Cardiac muscle cell (in vitro differentiated cells and primary cell): ENCODE measurements at places on chromosomes 6 and 20. TPM values are rescaled to one million over a fixed set of nuclear protein-coding genes. Genes with fewer than 3 reads are reported as not detected.

Gene FAM217A
- total RNA-seq = not detected in 2 replicates

GRCh38 chr6:116447052-116447451 lies 14.1 kb upstream of the CALHM6 start:
- H3K4me3 ChIP-seq = no peak overlapping the region
- H3K27ac ChIP-seq = no peak overlapping the region
- H3K27me3 ChIP-seq = no peaks in the 10 kb centered on the region
- no peaks in the 10 kb centered on the region for H3K4me1 ChIP-seq
- DNase-seq = peak; percentile 55
- no peaks in the 10 kb centered on the region for H3K36me3 ChIP-seq

Gene KHDC1L
- not detected in 2 replicates for total RNA-seq

DNA sequence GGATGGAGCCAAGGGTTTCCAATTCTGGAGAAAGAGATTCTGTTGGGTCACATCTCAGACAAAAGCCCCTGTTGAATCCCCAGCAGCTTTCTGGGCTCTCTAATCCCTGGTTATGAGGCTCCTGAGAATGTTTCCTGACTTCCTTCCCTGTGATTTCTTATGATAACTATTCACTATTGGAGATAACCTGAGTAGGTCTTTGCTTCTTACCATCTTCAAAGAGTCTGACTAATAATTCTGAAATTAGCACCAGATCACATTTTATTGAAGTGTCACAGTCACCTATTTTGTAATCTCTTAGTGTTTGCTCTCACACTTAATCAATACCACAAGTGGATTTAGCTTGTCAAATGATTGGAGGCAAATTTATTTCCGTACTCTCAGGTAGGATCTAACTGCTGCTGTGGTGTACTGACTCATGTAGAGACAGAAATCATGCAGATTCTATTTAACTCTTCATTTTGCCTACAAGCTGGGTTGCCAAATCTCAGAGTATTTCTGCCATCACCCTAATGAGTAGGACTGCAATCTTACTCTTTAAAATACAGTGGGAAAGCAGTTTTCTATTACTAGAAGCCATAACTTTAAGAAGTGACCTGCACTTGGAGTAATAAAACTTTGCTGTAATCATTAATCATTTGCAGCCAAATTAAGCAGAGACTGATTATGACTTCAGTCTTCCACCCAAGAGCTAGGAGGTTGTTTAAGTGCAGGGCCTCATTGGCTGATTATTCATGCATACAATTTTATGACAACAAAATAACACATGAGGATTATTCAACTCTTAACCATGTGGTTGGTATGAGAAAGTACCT lies 422.1 kb downstream of the EPM2A start:
- H3K27ac ChIP-seq = no peak overlapping the region
- H3K27me3 ChIP-seq = no peaks in the 10 kb centered on the region
- no peaks in the 10 kb centered on the region for H3K4me1 ChIP-seq
- no peaks in the 10 kb centered on the region for H3K36me3 ChIP-seq
- no peak for DNase-seq

Gene RBPJL
- total RNA-seq = not detected in 2 replicates

Gene SLC22A16
- total RNA-seq = not detected in 2 replicates

DNA sequence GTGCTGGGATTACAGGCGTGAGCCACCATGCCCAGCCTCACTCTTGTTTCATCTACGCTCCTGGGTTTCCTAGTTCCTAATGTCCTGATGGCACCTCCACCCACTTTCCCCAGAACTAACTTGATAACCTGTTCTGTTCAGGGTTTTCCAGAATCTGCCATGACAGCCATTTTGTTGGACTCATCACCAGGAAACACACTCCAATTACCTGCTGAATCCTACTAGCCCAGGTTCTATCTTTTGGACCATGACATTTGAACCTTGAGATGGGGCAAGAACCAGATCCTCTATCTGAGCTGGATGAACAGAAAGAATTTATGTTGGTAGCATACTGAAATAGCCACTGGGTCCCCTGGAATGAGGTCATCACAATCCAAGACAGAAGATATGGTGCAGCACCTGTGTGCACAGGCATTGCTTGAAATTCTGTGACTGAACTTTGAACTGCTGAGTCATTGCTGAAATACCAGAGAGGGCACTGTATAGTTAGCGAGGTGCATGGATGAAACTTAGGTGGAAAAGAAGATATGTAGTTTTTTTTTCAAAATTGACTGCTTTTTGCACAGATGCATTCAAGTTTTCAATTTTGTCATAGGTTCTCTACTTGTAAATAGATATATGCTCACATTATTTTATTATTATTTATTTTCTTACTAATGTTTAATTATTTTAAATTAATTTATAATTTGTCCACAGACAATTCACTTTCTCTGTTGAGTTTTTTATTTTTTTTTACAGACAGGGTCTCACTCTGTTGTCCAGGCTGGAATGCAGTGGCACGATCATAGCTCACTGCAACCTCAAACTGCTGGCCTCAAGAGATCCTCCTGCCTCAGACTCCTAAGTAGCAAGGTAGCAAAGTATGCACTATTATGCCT lies 42.8 kb upstream of the TASP1 start:
- no peak for DNase-seq
- no peak overlapping the region for H3K27ac ChIP-seq
- no peaks in the 10 kb centered on the region for H3K27me3 ChIP-seq

DNA sequence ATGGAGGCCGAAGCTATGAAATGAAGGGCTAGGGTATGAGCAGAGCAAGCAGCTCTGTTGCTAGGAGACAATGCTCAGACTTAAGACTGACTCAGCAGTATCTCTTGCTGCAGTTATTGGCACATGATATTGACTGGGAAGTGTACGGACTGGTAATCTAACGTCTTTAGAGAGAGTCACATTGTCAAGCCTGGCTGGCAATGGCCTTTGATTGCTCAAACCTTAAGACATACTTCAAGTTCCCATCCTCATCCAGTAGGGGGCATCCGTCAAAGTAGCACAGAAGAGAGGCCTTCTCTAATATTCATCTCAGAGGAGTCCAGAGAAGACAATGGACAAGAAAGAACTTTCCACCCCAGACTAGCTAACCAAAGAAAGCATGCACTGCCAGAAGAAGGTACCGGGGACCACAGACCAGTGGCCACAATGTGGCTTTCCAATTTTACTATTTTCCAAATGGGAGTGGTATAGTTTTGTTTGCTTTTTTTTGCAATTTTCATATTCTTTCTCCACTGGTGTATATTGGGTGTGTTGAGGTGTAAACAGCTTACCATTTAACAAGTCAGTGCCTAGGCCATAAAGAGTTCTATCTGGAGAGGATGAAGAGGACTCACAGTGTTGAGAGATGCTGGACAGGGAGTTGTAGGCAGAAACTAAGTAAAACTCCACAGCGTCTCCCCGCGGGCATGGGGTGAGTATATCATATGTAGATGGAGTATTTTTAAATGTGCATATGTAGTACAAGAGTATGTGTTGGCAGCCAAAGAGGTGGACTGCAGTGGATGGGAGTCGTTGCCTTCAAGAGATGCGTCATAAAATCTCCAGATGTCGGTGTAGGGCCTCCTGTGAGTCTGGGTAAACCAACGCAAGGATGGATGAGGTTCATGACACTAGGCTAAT lies 36.7 kb downstream of the LRFN2 start:
- H3K27me3 ChIP-seq = no peaks in the 10 kb centered on the region
- no peak overlapping the region for H3K27ac ChIP-seq
- DNase-seq = peak; percentile 59
- no peaks in the 10 kb centered on the region for H3K36me3 ChIP-seq
- H3K4me1 ChIP-seq = no peaks in the 10 kb centered on the region

GRCh38 chr6:54805077-54805476 lies 41.5 kb upstream of the FAM83B start:
- DNase-seq = peak; percentile 22
- H3K4me3 ChIP-seq = no peak overlapping the region
- H3K36me3 ChIP-seq = no peaks in the 10 kb centered on the region
- no peak overlapping the region for H3K27ac ChIP-seq
- peaks cover 4% of the 10 kb centered on the region for H3K4me1 ChIP-seq
- no peaks in the 10 kb centered on the region for H3K27me3 ChIP-seq

- H3K4me3 ChIP-seq = no peak overlapping the region
- no peak for DNase-seq
Measured at GRCh38 chr6:97958134-97958533, 675.1 kb upstream of the MMS22L start.

DNA sequence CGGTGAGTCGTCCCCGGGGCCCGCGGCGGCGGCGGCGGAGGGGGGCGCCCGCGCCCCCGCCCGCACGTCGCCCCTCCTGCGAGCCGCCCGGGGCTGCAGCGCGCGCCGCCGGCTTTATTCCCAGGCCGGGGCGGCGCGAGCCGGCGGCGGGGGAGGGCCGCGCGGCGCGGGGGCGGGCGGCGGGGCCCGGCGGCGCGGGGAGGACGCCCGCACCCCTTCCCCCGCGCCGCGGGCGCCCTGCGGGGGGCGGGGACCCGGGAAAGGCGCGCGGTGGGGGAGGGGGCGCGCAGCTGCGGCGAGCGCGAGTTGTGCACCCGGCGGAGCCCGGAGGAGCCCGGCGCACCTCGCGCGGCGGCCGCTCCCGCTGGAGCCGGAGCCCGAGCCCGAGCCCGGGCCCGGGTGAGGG lies 646 bp downstream of the HMGA1 start:
- H3K36me3 ChIP-seq = peaks cover 19% of the 10 kb centered on the region
- no peaks in the 10 kb centered on the region for H3K27me3 ChIP-seq
- H3K4me1 ChIP-seq = peaks cover 36% of the 10 kb centered on the region
- peak overlapping the region; percentile 95 for H3K27ac ChIP-seq
- peak; percentile 61 for DNase-seq
- H3K4me3 ChIP-seq = peak overlapping the region; percentile 99

DNA sequence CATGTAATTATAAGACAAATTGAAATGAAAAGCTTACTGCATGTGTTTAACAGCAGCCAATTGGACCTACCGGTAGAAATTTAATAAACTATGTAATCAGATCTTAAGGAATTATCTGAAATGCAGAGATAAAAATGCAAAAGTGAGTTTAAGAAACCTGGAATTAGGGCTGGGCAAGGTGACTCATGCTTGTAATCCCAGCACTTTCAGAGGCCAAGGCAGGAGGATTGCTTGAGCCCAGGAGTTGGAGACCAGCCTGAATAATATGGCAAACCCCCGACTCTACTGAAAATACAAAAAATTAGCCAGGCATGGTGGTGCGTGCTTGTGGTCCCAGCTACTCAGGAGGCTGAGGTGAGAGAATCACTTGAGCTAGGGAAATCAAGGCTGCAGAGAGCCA lies 74.1 kb downstream of the HFE start:
- no peak for DNase-seq
- H3K27ac ChIP-seq = no peak overlapping the region
- no peaks in the 10 kb centered on the region for H3K27me3 ChIP-seq
- no peaks in the 10 kb centered on the region for H3K36me3 ChIP-seq
- H3K4me1 ChIP-seq = no peaks in the 10 kb centered on the region

DNA sequence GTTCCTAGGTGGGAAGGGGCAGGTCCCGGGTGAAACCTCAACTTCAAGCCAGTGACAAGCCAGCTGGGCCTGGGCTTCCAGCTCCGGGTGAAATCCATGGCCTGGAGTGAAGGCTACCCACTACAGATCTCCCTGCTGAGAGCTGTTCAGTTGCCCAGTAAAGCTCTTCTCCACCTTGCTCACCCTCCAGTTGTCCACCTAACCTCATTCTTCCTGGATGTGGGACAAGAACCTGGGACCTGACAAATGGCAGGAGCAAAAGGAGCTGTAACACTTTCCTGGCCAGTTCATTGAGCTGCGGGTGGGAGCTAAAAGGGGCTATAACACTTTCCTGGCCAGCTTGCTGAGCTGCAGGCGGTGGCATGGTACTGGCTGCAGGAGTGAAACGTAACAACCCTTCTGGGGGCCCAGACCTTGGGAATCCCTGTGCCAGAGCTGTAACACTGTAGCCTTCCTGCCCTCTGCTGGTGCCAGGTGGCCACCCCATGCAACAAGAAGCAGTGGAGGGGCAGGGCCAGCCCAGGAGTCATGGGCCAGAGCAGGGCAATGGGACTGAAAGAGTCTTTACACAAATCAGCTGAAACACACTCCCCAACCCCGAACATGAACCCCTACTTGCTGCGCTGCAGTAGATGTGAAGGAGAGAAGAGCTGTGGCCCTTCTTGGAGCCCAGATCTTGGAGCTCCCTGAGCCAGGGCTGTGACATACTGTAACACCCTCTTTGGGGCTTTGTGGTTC lies 3.6 kb upstream of the HINT3 start:
- H3K4me3 ChIP-seq = no peak overlapping the region
- no peak for DNase-seq
- H3K4me1 ChIP-seq = peaks cover 5% of the 10 kb centered on the region
- no peaks in the 10 kb centered on the region for H3K27me3 ChIP-seq

DNA sequence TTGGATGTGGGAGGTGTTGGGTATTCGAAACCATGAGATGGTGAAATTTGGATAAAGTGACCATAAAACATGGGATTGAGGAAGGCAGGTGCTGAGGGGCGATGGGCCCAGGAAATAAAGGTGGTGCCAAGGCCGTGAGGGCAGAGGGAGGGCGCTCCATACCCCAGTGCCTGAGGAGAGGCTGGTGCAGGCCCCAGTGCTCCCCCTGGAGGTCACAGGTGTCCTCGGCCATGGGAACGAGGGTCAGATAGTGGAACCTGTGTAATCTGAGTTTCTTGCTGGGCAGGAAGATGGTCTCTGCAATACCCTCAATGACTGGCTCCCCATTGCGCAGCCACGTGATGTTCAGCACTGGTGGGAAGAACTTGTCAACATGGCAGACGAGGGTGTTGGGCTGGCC lies 16.2 kb downstream of the HLA-DPB1 start:
- no peaks in the 10 kb centered on the region for H3K27me3 ChIP-seq
- H3K4me1 ChIP-seq = no peaks in the 10 kb centered on the region
- no peaks in the 10 kb centered on the region for H3K36me3 ChIP-seq

Gene DLL1
- total RNA-seq = 4.3 and 4.7 TPM in 2 replicates

- no peak overlapping the region for H3K4me3 ChIP-seq
- no peaks in the 10 kb centered on the region for H3K27me3 ChIP-seq
- DNase-seq = peak; percentile 3
- peaks cover 6% of the 10 kb centered on the region for H3K36me3 ChIP-seq
Measured at GRCh38 chr20:18314786-18315406, 26.6 kb downstream of the ZNF133 start.

GRCh38 chr6:170043881-170044790 lies 246.7 kb downstream of the DLL1 start:
- peaks cover 5% of the 10 kb centered on the region for H3K4me1 ChIP-seq
- H3K4me3 ChIP-seq = no peak overlapping the region
- no peak for DNase-seq
- H3K27ac ChIP-seq = no peak overlapping the region
- H3K27me3 ChIP-seq = no peaks in the 10 kb centered on the region

- no peaks in the 10 kb centered on the region for H3K36me3 ChIP-seq
- no peak overlapping the region for H3K27ac ChIP-seq
- H3K27me3 ChIP-seq = no peaks in the 10 kb centered on the region
Measured at GRCh38 chr6:69780585-69781178, 16.1 kb downstream of the LMBRD1 start.

GRCh38 chr6:44254191-44255104 lies 2.9 kb downstream of the SLC35B2 start:
- no peak overlapping the region for H3K4me3 ChIP-seq
- H3K4me1 ChIP-seq = no peaks in the 10 kb centered on the region
- peaks cover 64% of the 10 kb centered on the region for H3K36me3 ChIP-seq

Gene GJA10
- not detected in 2 replicates for total RNA-seq

DNA sequence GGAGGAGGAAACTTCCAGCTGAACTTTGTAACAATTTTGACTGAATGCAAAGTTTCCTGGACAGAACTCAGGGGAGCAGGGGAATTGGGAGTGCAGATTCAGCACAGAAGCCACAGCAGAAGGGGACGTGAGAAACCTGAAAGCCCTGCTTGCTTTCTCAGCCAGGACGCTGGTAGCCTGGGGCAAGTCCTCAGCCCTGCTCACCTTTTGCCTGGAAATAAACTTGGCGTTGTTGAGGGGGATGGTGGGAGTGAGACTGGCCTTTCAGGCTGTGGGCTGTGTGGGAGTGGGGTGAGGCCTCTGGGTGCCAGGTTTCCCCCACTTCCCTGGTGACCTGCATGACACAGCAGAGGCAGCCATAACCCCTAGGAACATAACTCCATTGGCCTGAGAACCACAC lies 238.1 kb upstream of the HS3ST5 start:
- no peaks in the 10 kb centered on the region for H3K27me3 ChIP-seq
- no peak overlapping the region for H3K4me3 ChIP-seq
- no peak for DNase-seq
- H3K4me1 ChIP-seq = no peaks in the 10 kb centered on the region
